K562 (cell line): ENCODE measurements at places on chromosomes 6 and 20. TPM values are rescaled to one million over a fixed set of nuclear protein-coding genes. Genes with fewer than 3 reads are reported as not detected.

DNA sequence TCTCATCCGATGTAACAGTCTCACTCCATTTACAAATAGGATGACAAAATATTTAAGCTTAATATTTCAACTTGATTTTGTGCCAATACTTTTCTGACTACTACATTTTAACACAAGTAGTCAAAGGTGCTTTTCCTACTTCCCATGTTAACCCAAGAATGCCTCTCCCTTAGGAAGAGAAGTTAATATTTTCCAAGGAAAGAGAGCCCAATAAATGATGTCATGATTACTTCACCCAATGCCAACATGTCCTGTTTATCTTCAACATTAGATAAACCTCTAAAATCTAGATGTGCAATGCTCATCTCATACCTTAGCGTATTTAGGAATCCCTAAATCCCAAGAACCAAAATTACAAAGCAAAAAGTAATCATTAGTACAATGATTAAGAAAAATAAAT, 156.7 kb upstream of the TENT5A start:
- no peak for DNase-seq
- no peaks in the 10 kb centered on the region for H3K36me3 ChIP-seq
- no peaks in the 10 kb centered on the region for H3K27me3 ChIP-seq
- no peak overlapping the region for H3K4me3 ChIP-seq
- no peaks in the 10 kb centered on the region for H3K4me1 ChIP-seq

DNA sequence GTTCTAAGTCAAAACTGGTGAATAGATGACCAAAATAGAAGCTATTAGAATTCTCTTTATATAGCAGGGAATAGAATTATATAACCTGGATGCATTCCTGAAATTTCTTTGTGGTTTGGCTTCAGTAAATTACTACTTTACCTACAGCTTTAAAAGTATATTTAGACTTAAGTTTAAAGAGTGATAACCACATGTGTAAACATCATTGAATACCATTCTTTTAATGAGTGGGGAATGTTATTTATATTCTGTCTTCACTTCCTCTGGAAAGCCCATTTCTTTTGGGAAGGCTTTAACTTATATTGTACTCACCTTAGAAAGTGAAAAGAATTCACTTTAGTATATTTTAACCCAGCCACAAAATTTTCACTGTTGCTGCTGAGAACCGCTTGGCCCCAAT, 39.1 kb downstream of the PLEKHG1 start:
- H3K27me3 ChIP-seq = peaks cover under 1% of the 10 kb centered on the region
- H3K27ac ChIP-seq = no peak overlapping the region
- no peak overlapping the region for H3K4me3 ChIP-seq
- no peaks in the 10 kb centered on the region for H3K36me3 ChIP-seq

The MARCKS gene
- 2.7 and 2.9 TPM in 2 replicates for total RNA-seq

- no peak overlapping the region for H3K27ac ChIP-seq
- no peak overlapping the region for H3K4me3 ChIP-seq
- H3K36me3 ChIP-seq = no peaks in the 10 kb centered on the region
- no peaks in the 10 kb centered on the region for H3K4me1 ChIP-seq
- peaks cover 13% of the 10 kb centered on the region; the same call in 2 of the 3 replicates for H3K27me3 ChIP-seq
Measured at GRCh38 chr20:59276938-59277337, 23.5 kb upstream of the EDN3 start.

The CST2 gene
- not detected in 2 replicates for total RNA-seq

The GJA10 gene
- not detected in 2 replicates for total RNA-seq

DNA sequence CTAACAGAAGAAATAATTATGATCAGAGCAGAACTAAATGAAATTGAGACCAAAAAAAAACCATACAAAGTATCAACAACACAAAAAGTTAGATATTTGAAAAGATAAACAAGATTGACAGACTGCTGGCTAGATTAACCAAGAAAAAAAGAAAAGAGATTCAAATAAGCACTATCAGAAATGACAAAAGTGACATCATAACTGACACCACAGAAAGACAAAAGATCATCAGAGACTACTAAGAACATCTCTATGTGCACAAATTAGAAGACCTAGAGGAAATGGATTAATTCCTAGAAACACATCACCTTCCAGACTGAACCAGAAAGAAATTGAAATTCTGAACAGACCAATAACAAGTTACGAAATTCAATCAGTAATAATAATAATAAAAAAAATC, 17.9 kb downstream of the DTNBP1 start:
- H3K4me1 ChIP-seq = no peaks in the 10 kb centered on the region
- DNase-seq = no peak
- peaks cover 8% of the 10 kb centered on the region; the same call in 1 of the 3 replicates for H3K36me3 ChIP-seq

GRCh38 chr20:39013662-39014109, 51.5 kb downstream of the DHX35 start:
- no peaks in the 10 kb centered on the region for H3K4me1 ChIP-seq
- DNase-seq = no peak
- H3K27me3 ChIP-seq = no peaks in the 10 kb centered on the region
- H3K4me3 ChIP-seq = no peak overlapping the region
- H3K36me3 ChIP-seq = peaks cover 83% of the 10 kb centered on the region
- no peak overlapping the region for H3K27ac ChIP-seq

The PRDM13 gene
- total RNA-seq = not detected in 2 replicates

DNA sequence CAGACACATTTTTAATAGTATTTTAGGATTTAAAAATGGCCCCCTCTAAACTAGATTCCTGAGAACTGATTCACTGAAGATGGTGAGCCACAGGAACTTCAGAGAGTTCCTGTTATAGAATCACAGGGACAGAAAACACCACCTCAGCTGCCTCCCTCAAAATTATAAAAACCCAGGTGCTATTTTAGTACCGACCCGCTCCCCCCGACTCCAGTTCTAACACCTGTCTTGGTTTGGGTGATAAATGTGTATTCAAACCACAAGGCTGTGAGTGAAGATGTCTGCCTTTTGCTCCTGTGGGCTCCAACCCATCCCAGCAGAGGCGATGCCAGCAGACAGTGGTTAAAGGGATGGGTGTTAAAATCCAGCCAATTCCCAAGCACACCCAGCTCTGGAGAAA, 127.4 kb upstream of the LY86 start:
- no peak overlapping the region for H3K4me3 ChIP-seq
- no peak for DNase-seq
- H3K27me3 ChIP-seq = peaks cover 2% of the 10 kb centered on the region; the same call in 1 of the 3 replicates
- no peak overlapping the region for H3K27ac ChIP-seq

GRCh38 chr6:22271081-22271480, 25.8 kb downstream of the PRL start:
- no peaks in the 10 kb centered on the region for H3K36me3 ChIP-seq
- H3K27me3 ChIP-seq = no peaks in the 10 kb centered on the region
- no peaks in the 10 kb centered on the region for H3K4me1 ChIP-seq
- H3K4me3 ChIP-seq = no peak overlapping the region
- no peak for DNase-seq
- H3K27ac ChIP-seq = no peak overlapping the region

The HCK gene
- not detected in 2 replicates for total RNA-seq

GRCh38 chr6:136553166-136553787, 3.1 kb upstream of the MAP7 start:
- peaks cover 7% of the 10 kb centered on the region for H3K27me3 ChIP-seq
- H3K36me3 ChIP-seq = no peaks in the 10 kb centered on the region
- H3K4me3 ChIP-seq = no peak overlapping the region
- DNase-seq = no peak
- H3K4me1 ChIP-seq = peaks cover 13% of the 10 kb centered on the region

The TULP4 gene
- 42.5 and 46.9 TPM in 2 replicates for total RNA-seq

DNA sequence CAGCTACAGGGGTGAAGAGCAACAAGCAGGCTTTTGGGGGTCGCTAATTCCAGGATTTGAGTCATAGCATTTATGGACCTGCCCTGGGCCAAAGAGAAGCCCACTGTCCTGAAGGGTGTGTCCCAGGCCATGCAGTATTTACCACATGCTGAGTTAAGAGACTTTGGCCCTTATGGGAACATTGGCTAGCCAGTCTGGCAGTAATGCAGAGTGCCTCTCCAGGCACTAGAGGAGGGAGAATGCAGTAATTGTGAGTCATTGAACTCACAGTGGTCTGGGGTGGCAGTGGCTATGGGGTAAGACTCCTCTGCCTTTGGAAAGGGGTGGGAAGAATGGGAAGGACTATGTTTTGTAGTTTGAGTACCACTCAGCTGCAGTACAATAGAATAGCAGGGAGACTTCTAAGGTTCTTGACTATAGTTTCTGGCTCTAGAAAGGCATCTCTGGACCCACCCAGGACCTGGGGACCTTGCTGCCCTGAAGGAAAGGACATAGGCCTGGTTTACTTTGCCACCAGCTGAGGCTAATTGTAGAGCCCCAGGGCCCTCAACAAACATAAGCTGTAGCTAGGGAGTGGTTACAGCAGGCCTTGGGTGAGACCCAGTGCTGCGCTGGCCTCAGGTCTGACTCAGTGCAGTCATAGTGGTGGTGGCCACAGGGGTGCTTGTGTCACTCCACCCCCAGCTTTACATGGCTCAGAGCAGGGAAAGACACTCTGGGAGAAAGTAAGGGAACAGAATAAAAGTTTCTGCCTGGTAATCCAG, 520.9 kb downstream of the HTR1B start:
- H3K27me3 ChIP-seq = no peaks in the 10 kb centered on the region
- H3K36me3 ChIP-seq = no peaks in the 10 kb centered on the region
- H3K4me1 ChIP-seq = no peaks in the 10 kb centered on the region
- H3K4me3 ChIP-seq = no peak overlapping the region
- no peak for DNase-seq

GRCh38 chr6:92767101-92767500, 652.3 kb downstream of the EPHA7 start:
- H3K27me3 ChIP-seq = no peaks in the 10 kb centered on the region
- no peaks in the 10 kb centered on the region for H3K36me3 ChIP-seq
- no peaks in the 10 kb centered on the region for H3K4me1 ChIP-seq
- H3K27ac ChIP-seq = no peak overlapping the region
- DNase-seq = no peak

- H3K36me3 ChIP-seq = no peaks in the 10 kb centered on the region
- peaks cover 69% of the 10 kb centered on the region for H3K27me3 ChIP-seq
- H3K4me3 ChIP-seq = no peak overlapping the region
- no peaks in the 10 kb centered on the region; the same call in 1 of the 2 replicates for H3K4me1 ChIP-seq
Measured at GRCh38 chr6:168122011-168122410, 43.0 kb upstream of the FRMD1 start.

The KCNK16 gene
- not detected in 2 replicates for total RNA-seq

The MOG gene
- total RNA-seq = not detected in 2 replicates

DNA sequence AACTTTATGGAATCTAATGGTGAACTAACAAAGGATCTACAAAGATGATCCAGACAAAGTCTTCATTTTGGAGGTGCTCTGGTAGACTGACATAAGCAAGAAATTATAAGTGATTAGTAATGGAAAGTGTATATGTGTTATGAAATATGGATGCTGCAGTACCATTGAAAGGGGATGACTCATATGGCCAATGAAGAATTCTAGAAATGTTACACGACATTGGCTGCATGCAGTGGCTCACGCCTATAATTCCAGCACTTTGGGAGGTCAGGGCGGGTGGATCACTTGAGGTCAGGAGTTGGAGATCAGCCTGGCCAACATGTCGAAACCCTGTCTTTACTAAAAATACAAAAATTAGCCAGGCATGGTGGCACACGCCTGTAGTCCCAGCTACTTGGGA, 23.5 kb downstream of the CFAP206 start:
- no peak overlapping the region for H3K27ac ChIP-seq
- no peaks in the 10 kb centered on the region for H3K4me1 ChIP-seq
- H3K27me3 ChIP-seq = peaks cover 9% of the 10 kb centered on the region; the same call in 1 of the 3 replicates
- no peak overlapping the region for H3K4me3 ChIP-seq
- DNase-seq = no peak

DNA sequence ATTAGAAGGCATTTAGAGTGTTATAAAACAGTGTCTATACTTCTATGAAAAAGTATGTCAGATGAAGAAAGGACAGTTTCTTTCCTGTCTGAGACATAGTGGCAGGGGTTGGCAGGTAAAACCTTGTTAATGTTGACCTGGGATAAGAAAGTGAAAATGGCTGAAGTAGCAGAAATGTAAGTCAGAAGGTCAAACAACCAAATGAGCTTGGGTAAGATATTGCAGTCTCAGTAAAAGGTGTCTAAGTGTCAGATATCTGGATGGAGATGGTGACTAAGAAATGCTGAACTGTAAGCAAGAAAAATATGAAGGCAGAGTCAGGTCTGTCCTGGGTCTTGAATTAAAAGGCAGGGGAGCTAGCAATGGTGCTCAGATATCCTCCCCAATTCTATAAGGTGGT, 400.3 kb downstream of the CD109 start:
- no peaks in the 10 kb centered on the region for H3K4me1 ChIP-seq
- DNase-seq = no peak
- no peaks in the 10 kb centered on the region for H3K36me3 ChIP-seq
- no peak overlapping the region for H3K27ac ChIP-seq

DNA sequence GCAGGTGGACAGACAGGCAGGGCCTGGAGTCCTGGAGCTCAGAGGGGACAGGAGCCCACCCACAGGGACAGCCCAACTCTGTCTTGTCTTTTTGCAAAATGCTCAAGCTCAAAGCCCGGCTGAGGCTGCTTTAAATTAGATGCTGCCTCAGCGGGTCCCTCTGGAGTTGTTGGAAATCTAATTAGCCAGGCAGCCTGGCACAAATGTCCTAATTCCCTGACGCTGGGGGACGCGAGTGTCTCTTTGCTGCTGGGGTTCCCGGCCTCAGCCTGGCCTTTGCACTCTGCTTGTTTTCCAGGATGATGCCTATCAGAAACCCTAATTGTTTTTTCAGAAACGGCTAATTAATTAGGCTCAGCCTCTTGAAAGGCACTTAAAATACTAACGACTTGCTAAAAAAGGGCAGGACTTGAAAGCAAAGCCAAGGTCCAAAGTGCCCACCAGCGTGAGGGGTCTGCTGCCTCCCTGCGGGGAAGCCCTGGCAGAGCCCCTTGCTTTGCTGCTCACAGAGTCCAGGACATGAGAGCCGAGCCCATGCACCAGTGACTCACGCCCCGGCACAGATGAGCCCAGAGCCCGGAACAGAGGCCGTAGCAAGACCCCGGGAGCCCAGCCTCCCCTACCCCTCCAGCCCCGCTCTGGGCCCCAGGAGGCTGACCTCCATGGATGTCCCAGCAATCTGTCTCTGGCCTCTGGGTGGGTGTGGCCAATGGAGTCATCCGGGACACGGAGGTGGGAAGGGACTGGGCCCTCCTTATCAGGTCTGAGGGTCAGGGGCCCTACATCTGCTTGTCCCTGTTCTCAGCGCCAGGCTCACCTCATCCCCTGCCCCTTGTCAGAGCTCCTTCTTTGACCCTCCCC, 46.0 kb upstream of the BHLHE23 start:
- H3K4me3 ChIP-seq = no peak overlapping the region
- H3K4me1 ChIP-seq = peaks cover 26% of the 10 kb centered on the region
- no peak for DNase-seq
- peaks cover 7% of the 10 kb centered on the region; the same call in 2 of the 3 replicates for H3K27me3 ChIP-seq
- H3K27ac ChIP-seq = no peak overlapping the region

DNA sequence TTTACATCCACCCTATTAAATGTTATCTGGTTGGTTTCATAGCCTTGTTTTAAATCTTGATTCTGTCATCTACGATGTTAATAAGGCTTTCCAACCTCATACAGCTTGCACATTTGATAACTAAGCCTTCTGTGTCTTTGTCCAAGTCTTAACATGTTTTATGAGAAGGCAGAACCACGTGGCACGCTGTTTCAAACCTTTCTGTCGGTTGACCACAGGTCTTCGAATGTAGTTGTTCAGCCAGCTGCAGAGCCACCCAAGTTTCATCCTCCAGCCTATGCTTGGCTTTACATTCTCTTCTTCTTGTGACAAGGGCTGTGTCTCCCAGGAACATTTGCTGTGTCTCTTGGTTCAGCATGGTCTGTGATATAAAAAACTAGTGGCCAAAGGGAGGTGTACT, 15.7 kb upstream of the SGK2 start:
- no peaks in the 10 kb centered on the region for H3K27me3 ChIP-seq
- DNase-seq = no peak
- H3K4me1 ChIP-seq = peaks cover 14% of the 10 kb centered on the region; the same call in 2 of the 3 replicates
- peaks cover 5% of the 10 kb centered on the region; the same call in 1 of the 3 replicates for H3K36me3 ChIP-seq
- H3K4me3 ChIP-seq = no peak overlapping the region

- H3K27ac ChIP-seq = no peak overlapping the region
- DNase-seq = no peak
- no peaks in the 10 kb centered on the region; the same call in 1 of the 2 replicates for H3K4me1 ChIP-seq
- no peak overlapping the region for H3K4me3 ChIP-seq
- H3K36me3 ChIP-seq = no peaks in the 10 kb centered on the region
- peaks cover 60% of the 10 kb centered on the region for H3K27me3 ChIP-seq
Measured at GRCh38 chr20:61638802-61639585, 386.9 kb downstream of the CDH4 start.

The PACRG gene
- not detected in 2 replicates for total RNA-seq
